HEK293T (cell line): ENCODE measurements at places on chromosomes 3 and 15.

DNA sequence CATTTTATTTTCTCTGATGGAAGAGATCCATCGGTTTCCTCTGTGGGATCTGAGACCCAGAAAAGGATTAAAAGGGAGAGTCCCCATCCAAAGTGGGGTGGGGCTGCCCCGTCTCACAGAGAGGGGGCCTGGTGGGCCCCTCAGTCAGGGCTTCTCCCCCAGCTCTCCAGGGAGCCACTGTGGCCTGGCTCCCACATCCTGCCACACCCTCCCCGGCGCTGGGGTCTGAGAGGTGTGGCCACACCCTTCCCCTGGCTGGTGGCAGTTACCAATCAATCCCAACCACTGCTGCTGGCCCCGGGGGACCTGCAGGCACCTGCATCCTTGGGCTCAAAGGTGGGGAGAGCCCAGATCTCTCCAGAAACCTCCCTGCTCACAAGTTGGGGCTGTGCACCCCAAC lies 161.8 kb upstream of the IQSEC1 start:
- DNase-seq = no peak

GRCh38 chr3:73556520-73557372 lies 68.0 kb downstream of the PDZRN3 start:
- DNase-seq = no peak

GRCh38 chr3:133828576-133829309 lies 23.1 kb downstream of the SRPRB start:
- no peak for DNase-seq

DNA sequence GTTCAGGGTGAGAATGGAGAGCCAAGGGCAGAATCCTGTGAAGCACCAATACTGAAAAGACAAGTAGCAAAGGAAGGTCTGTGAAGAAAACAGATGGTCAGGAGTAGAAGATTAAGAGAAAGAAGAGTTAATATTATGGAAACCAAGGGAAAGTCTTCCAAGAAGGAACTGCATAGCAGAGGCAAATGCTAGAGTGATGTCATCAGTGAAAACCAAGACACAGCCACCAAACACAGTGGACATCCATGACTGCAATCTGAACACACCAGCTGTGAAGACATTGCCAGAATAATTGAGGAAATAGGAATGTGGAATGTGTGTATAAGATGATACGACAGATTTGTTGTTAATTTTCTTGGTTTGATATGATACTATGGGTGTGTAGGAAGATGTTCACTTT lies 26.8 kb upstream of the ZBTB38 start:
- DNase-seq = no peak

GRCh38 chr3:125528920-125529319 lies 8.9 kb upstream of the SNX4 start:
- no peak for DNase-seq

DNA sequence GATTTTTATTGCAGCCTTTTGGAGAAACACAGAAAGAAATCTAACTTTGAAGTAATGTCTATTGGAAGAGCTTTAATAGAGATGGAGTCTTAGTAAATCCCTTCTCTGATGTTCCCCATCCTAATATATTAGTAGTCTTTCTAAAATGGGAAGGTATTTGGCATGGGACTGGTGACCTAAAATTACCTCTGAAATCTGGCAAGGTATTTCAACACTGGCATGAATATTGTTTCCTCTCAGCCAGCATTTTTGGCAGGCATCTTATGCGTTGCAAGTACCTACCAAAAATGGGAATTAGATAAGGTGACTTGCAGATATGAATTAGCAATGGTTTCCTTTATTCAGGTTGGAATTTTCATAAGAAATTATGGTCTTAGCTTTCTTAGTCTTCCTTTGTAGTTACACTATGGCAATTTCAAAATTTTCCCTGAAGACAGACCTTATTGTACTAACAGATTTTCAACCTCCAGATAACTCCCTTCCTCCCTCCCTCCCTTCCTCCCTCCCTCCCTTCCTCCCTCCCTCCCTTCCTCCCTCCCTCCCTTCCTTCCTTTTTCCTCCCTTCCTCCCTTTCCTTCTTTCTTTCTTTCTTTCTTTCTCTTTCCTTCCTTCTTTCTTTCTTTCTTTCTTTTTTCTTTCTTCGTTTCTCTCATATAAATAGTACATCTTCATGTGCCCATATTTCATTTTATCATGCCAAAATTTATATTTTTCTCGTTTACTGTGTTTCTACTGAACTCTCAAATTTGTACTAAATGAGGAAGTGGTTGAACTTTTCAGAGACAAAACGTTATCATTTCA lies 168.2 kb upstream of the KCNMB2 start:
- DNase-seq = no peak

- DNase-seq = no peak
These were observed 824.7 kb upstream of the NECTIN3 start for GRCh38 chr3:110246796-110247376.

DNA sequence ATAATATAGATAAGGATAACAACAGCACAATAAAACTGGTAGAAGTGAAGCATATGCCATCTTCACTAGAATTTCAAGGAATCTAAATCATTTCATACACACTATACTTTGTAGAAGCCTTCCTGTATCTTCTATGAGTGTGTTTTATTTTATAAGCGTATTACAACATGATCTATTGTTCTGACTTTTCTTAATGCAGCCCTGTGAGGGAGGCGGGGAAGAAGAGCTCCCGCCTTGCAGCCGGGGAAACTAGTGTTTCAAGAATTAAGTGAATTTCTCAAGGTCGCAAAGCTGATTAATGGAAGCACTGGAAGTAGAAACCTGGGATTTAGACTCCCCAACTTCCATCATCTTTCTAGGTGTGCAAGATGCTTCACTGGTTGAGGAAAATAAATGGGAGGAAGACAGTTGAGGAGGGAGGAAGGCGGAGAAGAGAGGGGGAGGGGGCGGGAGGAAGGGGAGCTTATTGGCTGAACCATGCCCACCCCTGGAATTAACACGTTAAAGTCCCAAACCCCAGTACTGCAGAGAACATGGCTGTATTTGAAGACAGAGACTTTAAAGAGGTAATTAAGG lies 32.9 kb downstream of the VGLL4 start:
- no peak for DNase-seq

GRCh38 chr15:53256043-53256442 lies 465.9 kb upstream of the ONECUT1 start:
- no peak for DNase-seq

GRCh38 chr15:70442616-70443321 lies 320.6 kb downstream of the UACA start:
- DNase-seq = no peak

GRCh38 chr3:12972781-12973702 lies 100.2 kb downstream of the IQSEC1 start:
- no peak for DNase-seq

DNA sequence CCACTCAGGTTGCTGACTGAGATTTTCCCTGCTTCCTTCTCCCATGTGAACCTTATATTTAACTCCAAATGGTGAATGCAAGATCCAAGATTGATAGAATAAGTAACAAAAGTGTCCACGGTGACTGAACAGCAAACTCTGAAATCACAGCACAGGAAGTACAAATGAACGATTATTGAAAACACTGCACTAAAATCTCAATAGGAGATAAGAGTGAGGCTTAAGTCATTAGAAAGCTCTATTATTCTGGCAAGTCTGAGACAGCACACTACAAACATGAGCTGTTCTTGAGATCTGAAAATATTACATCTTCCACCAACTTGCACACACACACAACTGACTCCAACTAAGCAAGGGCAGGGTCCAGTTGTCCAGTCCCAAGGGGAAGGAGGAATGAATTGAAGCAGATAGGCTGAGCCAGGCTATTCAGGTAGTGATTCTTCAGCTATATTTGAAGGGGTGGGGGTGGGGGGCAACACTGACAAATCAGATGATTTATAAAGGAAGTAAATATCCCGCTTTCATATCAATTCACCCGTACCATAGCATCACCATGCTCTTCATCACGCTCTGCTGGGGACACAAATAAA lies 2.9 kb downstream of the ZNF385D start:
- no peak for DNase-seq

- DNase-seq = no peak
These were observed 473.6 kb upstream of the CBLB start for GRCh38 chr3:106342386-106342785.

- no peak for DNase-seq
These were observed 1.3 kb downstream of the SLC6A6 start for GRCh38 chr3:14403619-14404155.

DNA sequence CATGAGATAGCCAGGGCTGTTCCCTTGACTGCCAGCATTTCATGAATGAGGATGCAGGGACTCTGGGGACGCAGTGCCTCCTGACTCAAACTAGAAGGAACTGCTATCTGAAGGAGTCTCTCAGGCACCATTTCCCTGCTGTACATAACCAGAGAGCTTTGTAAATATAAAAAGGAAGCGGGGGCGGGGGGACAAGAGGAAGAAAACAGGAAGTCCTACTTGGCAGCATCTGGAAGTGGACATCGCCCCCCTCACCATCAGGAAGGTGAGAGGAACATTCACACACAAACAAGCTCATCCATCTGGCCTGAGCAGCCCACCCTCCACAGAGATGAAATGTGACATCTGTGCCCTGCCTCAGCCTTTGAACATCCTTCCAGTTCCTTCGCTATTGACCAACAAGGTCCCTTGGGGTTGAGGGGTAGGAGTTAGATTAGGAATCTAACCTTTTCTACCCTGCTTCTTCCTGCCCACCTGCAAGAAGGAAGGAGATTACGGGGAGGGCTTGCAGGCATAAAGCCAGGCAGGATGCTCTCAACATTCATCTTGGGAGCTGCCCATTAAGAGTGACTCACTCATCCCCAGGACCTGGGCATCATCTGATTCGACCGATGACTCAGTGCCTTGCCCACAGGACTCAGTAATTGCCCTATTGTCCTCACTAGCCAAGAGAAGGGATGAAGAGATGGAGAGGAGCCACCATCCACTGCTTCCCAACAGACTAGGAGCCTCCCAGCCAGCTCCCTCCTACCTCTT lies 31.9 kb downstream of the SH3BP5 start:
- DNase-seq = no peak

DNA sequence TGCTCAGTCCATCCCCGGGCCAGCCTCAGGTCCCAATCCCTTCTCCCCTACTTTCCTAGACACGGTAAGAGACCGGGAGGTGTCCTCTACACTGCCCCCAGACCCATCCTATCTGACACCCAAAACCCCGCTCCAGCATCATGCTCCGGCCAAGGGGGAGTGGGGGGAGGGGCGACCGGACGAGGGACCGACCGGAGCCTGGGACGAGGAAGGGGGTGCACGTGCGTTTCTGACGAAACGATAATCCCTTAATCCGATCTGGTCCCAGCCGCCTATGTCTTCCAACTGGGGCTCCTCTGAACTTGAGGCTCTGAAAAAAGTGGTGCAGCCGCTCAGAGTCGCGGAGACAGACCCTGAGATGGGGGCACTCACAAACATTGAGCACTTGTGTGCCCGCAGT lies 494 bp downstream of the CPLX3 start:
- no peak for DNase-seq

DNA sequence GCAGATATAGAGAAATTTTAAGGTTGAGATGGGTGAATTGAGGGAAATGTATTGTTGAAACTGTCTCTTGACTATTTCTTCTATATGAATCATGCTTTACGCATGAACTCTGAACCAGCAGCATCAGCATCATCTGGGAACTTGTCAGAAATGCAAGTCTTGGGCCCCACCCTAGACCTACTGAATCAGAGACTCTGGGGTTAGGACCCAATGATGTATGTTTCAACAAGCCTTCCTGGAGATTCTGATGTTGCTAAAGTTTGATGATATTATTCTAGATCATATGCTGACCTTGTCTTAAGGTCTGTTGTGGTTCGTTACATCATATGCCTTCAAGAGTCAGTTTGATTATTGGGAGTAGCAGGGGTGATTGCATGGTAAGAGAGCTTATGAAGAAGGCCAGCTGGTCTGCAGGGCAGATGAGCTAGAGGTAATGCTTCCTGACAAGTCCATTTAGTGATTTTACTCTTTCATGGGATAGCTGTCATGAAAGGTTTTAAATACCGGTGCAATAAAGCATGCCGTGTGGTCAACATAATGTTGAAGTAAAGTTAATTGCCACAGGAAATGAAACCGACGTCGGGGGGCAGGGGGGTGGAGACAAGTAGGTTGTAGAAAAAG lies 152.4 kb upstream of the MRPL3 start:
- DNase-seq = no peak

GRCh38 chr3:31981206-31982181 lies at the start of the genes OSBPL10 and ZNF860:
OSBPL10 (minus strand) TSS chr3:31981262; CDS start chr3:31981179, 83 bp downstream.
ZNF860 (plus strand) TSS chr3:31981750; CDS start chr3:31989080, 7,330 bp downstream.
- DNase-seq = peak; percentile 71

DNA sequence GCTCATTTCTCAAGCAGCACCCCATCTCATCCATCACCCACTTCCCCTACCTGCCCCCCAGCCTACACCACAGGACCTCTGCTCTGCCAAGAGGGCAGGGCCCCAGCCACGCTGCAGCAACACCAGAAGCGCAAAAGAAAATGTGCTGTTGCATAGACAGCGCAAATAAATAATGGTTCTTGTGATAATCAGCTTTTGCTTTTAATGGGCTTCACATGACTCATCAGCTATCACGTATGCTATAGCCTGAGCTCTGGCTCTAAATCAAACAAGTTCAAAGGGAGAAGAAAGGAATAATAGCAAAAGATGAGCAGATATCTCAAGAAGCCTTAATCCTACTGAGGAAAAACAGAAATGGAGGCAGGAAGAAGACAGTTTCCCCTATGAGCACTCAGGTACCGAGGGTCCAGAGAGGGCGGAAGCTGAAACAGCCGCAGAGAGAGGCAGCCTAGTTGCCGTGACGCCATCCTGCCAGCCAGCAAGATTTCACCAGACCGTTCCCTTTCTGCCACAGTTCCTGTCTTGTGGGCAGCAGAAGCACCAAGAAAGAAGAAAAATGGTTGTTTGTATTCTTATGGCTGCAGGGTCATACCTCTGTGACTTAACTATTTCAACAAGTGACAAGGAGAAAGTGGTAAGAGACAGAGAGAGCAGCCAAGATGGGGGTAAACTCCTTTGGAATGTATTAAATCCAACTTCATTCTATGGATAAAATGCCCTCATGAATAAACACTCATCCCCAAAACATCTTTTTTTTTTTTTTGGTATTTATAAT lies 22.0 kb downstream of the RAB27A start:
- DNase-seq = no peak

- no peak for DNase-seq
These were observed 55.1 kb downstream of the DNAJB8 start for GRCh38 chr3:128411574-128412064.

- no peak for DNase-seq
These were observed 139.2 kb upstream of the EOMES start for GRCh38 chr3:27861046-27862036.

- DNase-seq = no peak
These were observed 76.6 kb upstream of the SNRPN start for GRCh38 chr15:24878153-24878552.

DNA sequence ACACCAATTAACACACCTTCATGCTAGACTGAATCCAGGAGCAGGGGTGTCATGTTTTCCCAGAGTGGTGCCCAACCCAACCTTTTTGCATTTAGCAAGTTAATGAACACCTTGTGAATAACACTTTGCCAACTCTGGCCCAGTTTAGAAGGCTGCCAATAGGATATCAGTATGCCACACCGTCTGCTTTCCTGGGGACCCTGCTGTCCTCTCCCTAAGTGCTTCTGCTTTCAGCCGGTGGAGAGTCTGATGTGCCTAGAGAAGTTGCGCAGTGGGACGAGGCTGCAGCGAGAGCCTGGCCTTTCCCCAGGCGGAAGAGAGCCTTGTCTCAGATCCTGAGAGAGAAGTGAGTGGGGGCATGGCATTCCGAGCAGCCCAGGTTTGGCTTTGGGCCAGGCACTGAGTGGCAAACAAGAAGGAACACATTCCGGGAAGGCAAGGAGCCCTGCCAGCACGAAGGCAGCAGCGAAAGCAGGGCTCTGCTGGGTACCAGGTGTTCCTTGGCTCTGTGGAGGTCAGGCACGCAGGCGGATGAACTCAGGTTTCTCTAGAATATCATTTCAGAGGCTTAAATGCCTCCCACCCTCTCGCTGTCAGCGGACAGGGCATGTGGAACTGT lies 36.9 kb downstream of the SENP8 start:
- DNase-seq = no peak

GRCh38 chr3:8840556-8840955 lies 71.1 kb upstream of the OXTR start:
- no peak for DNase-seq
